ENCODE measurements at places on chromosomes 3 and 15. TPM values are rescaled to one million over a fixed set of nuclear protein-coding genes. Genes with fewer than 3 reads are reported as not detected.

RNF7 gene
- 104 TPM for total RNA-seq

GRCh38 chr3:8864402-8865350, 95.3 kb upstream of the OXTR start:
- DNase-seq: no peak

CCNDBP1 gene
- total RNA-seq: 37.9 TPM

- no peak for DNase-seq
Observed at GRCh38 chr3:52039846-52040245, 16.5 kb downstream of the DUSP7 start.

Data from chondrocyte (in vitro differentiated cells).